ENCODE measurements at places on chromosomes 16 and 17.
A peak's percentile ranks its signal among the peaks of the same experiment; 100 is the strongest.

GRCh38 chr16:67544329-67544841 is 15.8 kb downstream of the RIPOR1 start:
- no peak for DNase-seq

DNA sequence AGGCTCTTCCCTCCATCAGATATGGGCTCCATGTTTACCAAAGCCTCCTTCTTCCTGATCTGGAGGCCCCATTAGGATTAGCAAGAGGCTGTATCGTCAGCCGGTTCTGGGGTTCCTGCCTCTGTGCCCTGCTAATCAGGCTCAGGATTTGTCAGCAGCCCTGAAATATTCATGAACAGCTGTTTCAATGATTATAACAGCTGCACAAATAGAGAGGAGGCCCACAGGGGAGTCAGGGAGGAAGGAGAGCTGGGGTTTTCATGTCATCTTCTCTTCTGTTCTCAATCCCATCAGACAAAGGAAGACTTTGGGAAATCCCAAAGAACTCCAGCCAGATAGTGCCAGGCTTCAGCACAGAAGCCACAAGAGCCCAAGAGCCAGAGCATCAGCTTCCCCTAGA is 72.3 kb upstream of the MMP2 start:
- no peak for DNase-seq

GRCh38 chr16:8512941-8513624 is 77.2 kb downstream of the TMEM114 start:
- no peak for DNase-seq

- DNase-seq = no peak
These were observed 5.1 kb downstream of the HS3ST3B1 start for GRCh38 chr17:14305785-14306496.

DNA sequence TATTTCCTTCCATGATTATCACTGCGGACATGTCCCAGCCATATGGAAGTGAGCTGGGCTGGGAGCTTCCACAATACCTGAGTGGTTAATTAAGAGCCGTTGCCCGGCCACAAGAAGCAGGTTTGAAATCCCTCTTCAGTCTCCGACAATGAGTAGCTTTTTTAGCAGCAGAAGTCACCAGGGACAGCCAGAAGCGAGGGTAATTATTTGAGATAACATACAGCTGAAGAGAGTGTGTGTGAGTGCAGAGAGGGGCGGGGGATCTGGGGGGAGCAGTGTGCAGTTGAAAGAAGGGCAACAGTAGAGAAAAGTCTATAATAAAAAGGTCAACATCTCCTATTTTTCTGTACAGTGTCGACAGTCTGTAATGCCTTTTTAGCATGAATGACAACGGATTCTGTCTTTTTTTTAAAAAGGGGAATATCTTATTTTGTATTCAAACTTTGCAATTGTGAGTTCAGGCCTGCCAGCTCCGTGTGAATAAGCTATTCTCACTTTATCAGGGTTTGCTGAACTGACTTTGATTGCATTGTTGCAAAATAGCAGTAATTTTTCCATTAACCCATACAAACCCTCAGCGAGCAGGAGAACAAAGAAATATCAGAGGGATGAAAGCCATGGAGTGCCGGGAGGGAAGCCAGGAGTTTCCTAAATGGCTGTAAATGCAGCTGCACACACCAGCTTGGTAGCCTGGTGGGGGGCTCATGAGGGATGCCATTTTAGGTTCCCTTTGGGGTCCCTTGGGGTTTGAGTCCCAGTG is 220.3 kb upstream of the IRX3 start:
- DNase-seq = peak; percentile 98

- DNase-seq = no peak
These were observed 20.8 kb downstream of the NAGPA start for GRCh38 chr16:5012887-5013286.

- peak; percentile 96 for DNase-seq
These were observed 4.3 kb downstream of the SDK2 start for GRCh38 chr17:73639932-73640331.

DNA sequence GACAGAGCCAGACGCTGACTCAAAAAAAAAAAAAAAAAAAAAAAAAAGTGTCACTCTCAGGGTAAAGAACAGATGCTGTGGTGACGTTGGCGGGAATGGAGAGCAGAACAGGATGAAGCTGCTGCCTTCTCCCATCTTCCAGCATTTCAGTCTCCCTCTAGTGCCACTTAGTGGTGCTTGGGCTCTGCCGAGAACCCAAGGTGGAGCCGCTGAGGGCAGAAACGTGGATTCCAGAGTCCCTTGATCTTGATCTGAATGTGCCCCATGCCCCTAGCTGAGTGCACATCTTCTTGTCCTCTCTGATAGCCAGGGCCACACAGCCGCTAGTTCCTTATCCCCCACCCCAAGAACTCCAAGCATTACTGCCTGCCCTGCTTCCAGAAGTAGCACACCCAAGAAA is 43.2 kb upstream of the FA2H start:
- no peak for DNase-seq

- DNase-seq = no peak
These were observed 20.7 kb upstream of the FOXJ1 start for GRCh38 chr17:76161619-76162266.

GRCh38 chr16:66342294-66342900 is 24.1 kb upstream of the CDH5 start:
- peak; percentile 48 for DNase-seq

DNA sequence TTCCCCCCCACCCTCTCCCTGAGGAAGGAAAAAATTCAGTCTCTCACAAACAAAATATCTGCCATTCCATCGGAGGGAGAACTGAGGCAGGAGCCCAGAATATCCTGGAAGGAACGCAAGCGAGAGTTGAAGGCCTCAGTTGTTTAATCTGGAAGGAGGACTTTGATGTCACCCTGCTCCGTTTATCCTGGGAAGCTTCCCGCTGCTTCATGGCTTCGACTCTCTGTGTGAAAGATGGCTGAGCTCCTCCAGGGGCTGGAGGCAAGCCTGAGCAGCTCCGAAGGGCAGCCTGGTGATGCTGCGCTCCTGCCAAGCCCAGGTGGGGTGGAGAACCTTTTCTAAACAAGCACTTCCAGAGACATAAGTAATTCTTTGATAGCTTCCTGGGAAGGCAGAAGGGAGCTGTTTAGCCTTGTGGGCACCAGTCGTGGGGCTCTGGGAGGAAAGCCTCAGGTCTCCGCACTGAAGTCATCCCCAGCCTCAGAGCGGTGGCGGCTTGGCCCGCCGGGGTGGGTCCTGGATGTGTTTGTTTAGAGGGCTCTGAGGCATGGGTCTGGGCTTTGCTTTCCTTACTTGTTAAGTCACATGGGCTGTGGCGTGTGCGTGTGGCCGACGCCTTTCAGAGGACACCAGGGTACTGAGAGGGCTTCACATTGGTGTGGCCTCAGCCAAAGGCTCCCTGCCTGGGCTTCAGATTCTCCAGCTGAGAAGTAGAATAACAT is 7.9 kb downstream of the NKD1 start:
- no peak for DNase-seq

- DNase-seq = peak; percentile 85
These were observed at the start of gene PPP4C for GRCh38 chr16:30075503-30076275. TSS of gene PPP4C (plus strand) at chr16:30075994. CDS start at chr16:30076378, 384 bp downstream.

GRCh38 chr16:2148714-2149629 is 547 bp downstream of the RAB26 start:
- DNase-seq = no peak

DNA sequence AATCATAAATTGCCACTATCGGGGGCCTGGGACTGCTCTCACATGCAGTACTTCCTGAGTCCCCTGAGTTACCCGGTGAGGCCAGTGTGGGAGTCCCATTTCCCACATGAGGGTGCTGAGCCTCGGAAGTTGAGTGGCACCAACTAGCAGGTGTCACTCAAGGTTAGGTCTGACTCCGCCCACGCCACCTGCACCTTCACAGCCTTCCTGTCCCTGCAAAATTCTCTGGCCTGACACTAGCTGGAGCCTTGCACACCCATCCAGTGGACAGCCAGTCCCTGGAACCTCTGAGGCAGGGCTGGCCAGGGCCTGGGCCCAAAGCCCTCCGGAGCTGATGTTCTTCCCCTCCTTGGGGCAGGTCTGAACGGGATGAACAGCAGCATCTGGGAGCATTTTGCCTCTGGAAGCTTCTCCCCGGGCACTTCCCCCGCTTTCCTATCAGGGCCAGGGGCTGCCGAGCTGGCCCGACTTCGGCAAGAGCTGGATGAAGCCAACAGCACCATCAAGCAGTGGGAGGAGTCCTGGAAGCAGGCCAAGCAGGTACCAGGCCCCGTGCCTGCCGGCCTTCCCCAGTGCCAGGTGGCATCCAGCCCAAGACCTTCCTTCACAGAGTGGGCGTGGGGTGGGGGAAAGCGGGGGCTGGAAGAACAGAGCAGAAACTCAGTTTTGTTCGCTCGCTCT is 21.9 kb downstream of the UNC13D start:
- DNase-seq = peak; percentile 23

DNA sequence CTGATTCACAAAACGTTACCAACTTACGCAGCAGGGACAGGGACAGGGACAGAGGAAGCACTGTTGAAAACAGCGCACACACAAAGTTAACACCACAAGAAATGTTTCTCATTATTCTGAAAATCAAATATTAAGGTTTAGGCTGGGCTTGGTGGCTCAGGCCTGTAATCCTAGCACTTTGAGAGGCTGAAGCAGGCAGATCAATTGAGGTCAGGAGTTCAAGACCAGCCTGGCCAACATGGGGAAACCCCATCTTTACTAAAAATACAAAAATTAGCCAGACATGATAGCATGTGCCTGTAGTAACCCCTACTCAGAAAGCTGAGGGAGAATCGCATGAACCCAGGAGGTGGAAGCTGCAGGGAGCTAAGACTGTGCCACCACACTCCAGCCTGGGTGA is 4.2 kb downstream of the CYTH1 start:
- DNase-seq = no peak

- no peak for DNase-seq
These were observed 30.8 kb upstream of the CRISPLD2 start for GRCh38 chr16:84788920-84789391.

GRCh38 chr16:86901483-86901882 is 323.1 kb downstream of the FOXL1 start:
- no peak for DNase-seq

DNA sequence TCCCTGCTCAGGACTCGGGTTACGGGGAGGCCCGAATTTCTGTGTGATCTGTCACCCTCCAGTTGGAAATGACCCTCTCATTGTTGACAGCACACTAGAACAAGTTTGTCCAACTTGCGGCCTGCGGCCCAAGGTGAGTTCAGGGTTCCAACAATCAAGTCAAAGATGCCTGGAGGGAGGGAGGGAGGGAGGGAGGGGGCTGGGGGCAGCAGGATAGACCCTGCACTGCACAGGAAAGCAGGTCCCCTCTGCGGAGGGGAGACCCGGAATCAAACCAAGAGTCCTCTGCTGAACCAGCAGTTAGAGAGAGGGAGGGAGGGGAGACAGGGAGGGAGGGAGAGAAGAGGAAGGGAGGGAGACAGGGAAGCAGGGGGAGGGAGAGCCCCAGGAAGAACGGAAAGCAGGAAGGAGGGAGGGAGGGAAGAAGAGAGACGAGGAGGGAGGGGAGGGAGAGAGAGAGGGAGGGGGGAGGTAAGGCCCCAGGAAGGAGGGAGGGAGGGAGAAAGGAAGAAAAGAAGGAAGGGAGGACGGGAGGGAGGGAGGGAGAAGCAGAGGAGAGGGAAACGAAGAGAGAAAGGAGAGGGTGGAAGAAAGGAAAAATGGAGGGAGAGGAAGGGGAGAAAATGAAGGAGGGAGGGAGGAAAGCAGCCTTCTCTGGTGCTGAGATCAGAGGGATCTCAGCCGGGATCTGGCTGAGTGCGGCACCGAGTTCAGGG is 96.7 kb upstream of the CDH5 start:
- DNase-seq = no peak

- DNase-seq = no peak
These were observed 20.8 kb downstream of the TRPV2 start for GRCh38 chr17:16435925-16436886.

DNA sequence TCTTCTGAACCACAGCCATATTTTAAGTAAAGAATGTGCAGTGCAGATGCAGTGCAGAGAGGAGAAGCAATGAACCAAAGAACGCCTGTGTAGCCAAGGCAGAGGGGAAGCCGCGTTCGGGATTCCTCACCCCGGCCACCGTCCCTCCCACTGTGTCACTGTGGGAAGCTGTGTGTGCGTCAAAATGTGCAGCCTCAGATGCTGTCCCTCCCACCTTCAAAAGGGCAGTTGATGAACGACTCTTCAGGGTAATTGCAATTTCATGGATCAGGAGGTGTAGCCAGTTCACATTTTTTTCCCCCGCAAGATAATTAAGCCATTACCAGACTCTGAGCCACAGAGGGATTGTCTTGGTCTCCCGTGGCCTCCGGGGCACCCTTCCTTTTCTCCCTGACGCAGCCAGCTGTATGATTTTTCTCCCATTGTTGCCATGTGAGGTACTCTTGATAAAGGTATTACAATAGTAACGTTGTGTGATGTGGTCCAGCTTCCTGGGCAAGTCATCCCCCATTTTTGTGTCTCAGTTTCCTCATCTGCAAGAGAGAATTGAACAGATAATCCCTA is 190.0 kb downstream of the FOXL1 start:
- no peak for DNase-seq
